GM12892 (cell line): ENCODE measurements at places on chromosomes 4 and X.
A peak's percentile ranks its signal among the peaks of the same experiment; 100 is the strongest.

GRCh38 chr4:42531341-42532030, 125.4 kb downstream of the ATP8A1 start:
- DNase-seq: no peak

- DNase-seq: no peak
Measured at GRCh38 chr4:88826771-88827170, 129.1 kb upstream of the NAP1L5 start.

DNA sequence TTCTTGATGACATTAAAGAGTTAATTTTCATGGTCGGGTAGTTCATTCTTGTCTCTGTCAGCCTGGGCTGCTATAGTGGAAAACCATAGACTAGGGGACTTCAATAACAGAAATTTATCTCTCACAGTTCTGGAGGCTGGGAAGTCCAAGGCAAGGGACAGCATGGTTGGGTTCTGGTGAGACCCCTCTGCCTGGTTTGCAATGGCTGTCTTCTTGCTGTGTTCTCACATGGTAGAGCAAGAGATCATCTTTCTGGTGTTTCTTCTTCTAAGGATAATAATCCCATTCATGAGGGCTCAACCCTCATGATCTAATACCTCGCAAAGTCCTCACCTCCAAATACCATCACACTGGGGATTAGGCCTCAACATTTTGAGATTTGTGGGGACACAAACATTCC, 50.1 kb downstream of the RHOH start:
- DNase-seq: no peak

GRCh38 chr4:32025851-32026459, 1305.8 kb downstream of the PCDH7 start:
- DNase-seq: no peak

DNA sequence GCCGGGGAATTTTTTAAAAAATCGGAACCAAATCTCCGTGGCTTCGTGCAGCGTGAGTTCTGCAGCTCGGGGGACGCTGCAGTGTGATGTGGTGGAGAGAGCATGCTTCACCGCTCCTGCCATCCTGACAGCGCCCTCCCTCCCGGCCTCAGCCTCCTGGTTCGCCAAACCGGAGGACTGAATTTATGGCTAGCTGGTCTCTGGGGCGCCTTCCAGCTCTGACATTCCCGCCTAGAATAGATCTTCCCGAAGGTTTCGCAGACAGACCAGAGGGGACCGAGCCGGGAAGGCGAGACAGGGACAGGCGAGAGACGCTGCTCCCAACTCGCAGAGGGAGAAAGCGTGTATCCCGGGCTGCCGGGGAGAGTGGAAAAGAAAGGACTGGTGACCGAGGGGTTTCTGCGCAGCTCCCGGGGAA, 25.9 kb downstream of the HOPX start:
- DNase-seq: peak; percentile 15

DNA sequence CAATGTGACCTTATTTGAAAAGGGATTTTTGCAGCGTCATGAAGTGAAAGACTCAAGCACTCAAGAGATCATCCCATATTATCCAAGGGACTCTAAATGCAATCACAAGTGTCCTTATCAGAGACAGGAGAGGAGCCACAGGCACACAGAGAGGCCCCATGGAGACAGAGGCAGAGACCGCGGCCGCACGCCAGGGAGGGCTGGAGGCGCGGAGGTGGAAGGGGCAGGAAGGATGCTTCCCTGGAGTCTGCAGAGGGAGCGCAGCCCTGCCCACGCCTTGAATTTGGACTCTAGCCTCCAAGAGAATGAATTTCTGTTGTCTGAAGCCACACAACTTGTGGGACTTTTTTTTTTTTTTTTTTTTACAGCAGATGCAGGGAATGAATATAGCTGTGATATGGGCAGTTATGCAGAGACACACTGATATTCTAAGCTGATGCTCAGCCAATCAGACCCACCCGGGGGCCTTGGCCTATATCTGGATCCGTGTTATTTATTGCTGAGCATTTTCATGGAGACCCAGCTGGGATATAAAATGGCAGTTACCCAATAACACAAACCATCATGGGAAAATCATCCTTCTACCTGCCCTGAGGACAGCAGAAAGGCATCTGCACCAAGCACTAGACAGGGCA, 244.8 kb upstream of the PSAPL1 start:
- DNase-seq: no peak

DNA sequence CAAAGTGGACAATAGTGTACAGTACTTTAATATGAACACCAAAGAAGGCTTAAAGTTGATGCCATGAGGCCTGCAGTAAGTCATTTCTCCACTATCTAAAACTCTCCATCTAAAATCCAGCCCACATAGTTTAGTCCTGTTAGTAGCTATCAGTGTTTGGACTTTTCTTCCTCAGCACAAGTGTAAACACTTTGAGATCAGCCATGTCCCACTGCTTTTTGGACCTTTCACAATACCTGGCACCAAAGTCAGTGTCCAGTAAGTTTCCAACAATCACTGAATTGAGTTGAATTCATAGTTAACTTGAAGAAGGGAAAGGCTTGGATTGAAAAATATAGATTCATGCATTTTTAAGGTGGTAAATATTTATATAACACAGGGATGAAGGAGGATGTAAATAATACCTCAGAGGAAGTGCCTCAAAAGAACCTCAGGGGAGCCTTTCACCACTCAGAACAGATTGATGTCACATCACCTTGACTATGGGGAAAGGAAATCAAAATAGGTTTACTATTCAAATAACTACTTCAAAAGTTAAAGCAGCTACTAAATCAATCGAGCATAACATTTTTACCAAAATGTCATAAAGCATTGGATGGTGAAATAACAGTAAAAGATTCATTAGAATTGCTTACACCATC, 76.7 kb downstream of the FTHL17 start:
- DNase-seq: no peak

DNA sequence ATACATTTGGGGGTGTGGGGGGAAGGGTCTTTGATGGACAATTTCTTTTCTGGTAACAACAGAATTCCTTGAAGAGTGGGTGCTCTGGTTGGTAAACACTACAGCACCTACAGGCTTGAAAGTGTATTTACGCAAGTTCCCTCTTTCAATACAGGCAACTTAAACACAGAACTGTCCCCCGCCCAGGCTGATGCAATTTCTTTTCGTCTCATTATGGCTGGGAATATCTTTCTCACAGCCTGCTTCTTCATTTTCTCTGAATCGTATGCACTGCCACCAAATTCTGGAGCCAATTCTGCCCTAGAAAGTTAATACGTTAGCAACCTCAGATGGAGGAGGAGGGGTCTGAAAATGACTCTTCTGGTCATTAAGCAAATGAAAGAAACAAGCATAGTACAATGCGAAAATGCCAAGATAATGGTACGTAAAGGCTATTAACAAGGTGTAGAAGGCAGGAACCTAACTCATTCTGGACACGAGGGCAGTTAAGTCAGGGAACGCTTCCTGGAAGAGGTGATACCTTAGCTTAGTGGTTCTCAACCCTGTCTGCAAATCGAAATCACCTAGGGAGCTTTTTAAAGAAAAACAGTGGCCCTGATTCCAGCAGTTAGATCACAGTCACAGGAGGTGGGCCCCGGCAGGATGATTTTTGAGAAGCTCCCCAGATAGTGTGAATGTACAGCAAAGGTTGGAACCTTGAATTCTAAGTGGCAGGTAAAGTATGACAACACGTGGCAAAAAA, 1.0 kb downstream of the AGA start:
- DNase-seq: peak; percentile 8

GRCh38 chrX:137430301-137430700, 135.6 kb upstream of the ZIC3 start:
- no peak for DNase-seq

DNA sequence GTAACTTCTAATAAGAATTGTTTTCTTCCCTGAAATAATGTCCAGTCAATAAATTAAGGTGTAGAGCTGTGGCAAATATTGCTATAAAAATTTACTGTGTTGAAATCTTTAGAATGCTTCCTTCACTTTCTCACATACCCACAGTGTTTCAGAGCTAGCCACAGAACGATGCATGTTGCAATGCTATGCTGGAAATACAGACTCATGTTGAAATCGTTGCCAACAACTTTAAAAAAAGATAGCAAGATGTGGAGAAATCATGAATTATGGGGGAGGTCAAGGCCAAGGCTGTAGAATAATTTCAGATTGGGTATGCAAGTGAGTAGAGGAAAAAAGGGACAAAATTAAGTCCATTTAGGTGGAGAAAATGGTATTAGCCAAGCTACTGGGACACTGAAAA, 204.8 kb downstream of the VEGFC start:
- no peak for DNase-seq

DNA sequence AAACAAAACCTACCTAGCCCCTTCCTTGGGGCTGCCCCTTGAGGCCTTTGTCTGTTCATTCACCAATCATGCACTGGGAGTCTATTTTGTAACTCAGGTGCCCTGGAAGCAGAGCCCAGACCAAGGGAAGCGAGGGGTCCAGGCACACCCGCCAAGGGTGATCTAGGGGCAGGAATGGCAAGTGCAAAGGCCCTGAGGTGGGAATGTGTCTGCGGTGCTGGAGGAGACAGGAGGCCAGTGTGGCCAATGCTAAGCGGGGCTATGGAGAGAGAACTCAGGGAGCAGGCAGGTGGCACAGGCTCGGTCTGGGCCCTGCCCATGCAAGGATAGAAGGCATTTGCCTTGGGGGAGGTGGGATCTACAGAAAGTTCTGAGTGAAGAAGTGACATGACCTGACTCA, 3.5 kb upstream of the SH3BP2 start:
- no peak for DNase-seq

DNA sequence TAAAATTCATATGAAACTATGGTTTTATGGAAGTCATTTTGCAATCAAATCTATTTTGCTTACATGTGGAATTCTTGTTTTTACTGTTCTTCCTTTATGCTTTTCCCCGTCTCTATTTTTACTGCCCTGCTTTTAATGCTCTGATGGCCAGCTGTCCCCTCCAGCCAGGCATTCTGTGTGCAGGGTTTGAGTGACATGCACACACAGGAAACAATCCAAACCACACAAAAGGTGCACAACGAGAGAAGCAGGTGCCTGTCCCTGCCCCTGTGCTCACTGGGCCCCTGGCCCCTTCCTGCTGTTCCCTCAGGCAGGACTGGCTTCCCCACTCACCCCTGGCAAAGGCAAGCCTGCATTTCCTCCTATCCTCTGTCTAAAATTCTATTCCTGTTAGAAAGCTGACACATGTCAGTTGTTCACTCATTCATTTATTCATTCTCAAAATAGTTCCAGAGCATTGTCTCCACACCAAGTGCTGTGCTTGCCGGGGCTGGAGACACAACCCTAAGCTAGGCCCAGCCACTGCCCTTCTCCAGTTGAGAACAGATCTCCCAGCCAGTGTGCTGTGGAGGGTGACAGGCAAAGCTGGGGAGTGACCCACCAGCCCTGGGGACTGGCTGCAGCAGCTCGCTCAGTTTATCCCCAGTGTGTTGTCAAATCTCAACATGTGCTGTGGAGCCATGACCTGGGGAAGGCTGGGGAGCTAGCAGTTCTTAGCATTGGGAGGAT, 346.3 kb downstream of the FBXW7 start:
- DNase-seq: no peak

GRCh38 chr4:123305736-123306135, 90.9 kb upstream of the SPRY1 start:
- DNase-seq: no peak

DNA sequence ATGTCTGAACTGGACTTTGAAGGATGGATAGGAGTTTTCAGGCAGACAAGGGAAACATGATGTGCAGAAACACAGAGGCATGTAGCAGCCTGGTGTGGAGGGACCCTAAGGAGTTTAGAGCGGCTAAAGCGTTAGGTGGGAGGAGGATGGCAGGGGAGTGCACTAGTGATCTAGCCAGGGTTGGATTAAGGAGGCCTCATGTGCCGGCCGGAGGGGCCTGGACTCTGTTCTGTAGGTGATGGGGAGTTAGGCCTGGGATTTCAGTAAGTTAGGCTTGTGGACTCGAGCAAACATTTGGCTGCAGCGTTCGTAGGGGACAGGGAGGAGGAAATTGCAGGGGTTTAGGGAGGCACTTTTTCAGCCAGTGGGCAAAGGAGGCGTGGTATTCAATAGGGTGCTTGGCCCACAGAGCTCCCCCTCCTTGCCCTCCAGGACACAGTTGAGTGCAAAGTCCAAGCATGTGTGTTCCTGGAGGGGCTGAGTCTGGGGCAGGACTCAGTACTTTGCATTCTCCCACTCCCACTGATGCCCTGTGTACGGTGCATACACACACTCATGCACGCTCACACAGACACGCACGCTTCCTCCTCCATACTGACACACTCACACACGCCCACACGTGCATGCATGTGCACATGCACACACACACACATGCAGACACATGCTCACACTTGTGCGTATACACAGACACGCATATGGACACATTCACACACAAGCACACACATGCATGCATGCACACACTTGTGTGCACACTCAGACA, 18.6 kb downstream of the PSAPL1 start:
- no peak for DNase-seq

- DNase-seq: no peak
Measured at GRCh38 chr4:73477176-73477575, 4.4 kb upstream of the AFM start.

GRCh38 chr4:15749001-15749400, 29.1 kb upstream of the CD38 start:
- no peak for DNase-seq

DNA sequence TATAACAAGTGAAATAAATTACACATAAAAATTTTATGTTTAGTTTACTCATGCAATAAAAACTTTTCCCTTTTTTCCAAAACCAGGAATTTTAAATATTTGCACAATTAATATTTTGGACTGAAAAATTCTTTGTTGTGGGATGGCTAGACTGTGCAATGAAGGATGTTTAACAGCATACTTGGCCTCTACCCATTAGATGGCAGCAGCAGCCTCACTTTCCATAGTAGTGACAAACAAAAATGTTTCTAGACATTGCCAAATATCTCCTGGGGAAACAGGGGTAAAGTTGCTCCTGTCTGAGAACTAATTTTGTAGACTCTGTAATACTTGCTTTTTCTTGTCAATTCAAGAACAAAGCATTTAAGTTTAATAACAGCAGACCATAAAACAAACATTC, 49.8 kb downstream of the SCLT1 start:
- no peak for DNase-seq

GRCh38 chrX:19879735-19880378, 7.5 kb downstream of the SH3KBP1 start:
- no peak for DNase-seq

DNA sequence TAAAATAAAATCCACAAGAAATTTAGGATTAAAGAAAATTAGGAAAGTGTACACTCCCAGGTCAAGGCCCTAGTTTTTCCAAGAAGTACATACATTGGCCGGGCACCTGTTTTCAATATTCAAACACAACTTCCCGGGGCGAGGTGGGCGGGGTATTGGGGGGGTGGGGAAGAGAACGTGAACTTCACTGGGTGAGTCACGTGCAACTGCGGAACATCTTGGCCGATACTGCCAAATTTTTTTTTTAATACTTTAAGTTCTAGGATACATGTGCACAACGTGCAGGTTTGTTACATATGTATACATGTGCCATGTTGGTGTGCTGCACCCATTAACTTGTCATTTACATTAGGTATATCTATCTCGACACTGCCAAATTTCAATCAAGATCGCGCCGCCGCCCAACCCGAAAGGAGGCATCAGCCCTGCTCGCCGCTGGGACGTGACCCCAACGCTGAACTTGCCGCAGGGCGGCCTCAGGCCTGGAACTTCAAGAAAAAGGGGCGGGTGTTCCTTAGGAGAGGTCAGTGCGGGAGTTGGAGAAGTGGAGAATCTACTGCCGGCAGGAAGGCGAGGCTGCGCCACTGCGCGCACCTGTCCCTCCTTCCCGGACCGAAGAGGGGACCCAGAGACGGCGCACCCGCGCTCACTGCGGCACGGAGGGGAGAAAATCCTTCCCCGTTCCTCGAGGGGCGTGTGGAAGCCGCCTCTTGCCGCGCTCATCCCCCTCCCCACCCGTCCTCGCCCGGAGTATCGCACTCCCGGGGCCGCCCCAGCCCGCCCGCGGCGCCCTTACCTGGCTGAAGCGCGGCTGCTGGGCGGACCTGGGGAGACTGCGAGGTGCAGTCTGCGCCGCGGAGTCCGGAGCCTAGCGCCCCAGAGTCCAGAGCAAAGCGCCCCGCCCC, at the start of gene TEC:
TEC (minus strand) TSS at position 883 of the 905 bp plus-strand sequence. CDS start 41,224 bp downstream, outside the sequence.
- DNase-seq: no peak
